ENCODE measurements at places on chromosomes 3 and 15.

GRCh38 chr3:58751882-58752567 lies 85.5 kb upstream of the FAM3D start:
- no peak for DNase-seq

DNA sequence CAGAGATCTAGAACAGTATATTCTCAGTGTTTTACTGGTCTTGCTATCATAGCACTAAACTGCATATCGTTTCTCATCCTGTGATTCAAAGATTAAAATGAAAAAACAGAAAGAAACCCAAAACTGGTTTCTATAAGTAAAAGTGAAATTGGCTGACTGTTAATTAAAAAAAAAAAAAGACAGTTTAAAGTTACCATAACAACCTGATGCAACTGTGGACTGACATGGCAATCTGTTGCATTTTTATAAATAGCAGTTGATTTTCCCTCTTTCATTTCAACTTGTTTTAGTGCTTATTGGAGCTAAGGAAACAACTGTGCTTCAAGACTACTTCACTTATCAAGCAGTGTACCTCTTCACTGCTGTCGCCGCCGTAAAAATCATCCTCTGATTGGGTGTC lies 186.6 kb downstream of the CFAP20DC start:
- DNase-seq = no peak

DNA sequence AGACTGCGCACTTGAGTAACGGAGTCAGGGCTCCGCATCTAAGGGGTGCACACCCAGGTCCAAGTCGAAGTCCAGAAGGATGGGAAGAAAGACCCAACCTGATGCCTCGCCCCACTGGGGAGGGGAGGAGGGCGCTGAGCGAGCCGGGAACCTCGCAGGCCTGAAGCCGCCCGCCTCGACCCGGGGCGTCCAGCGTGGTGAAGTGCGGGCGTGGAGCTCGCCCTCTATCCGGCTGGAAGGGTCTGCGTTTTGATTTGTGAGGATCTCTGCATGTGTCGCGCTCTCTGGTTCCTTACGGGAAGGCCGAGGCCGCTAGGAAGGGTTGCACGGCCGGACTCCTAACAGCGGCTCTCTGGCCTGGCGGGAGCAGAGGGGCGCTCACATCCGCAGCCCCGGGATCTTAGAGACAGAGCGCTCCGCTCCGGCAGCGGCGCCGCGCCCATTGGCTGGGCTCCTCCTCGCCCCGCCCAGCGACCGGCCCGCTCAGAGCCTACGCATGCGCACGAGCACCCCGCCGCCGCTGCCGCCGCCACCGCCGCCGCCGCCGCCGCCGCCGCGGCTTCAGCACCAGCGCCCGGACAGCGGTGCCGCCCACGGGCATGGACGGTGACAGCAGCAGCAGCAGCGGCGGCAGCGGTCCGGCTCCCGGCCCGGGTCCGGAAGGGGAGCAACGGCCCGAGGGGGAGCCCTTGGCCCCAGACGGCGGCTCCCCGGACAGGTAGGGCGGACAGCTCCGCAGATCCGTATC lies at the start of gene DISP2:
Gene DISP2, plus strand, starts transcription at position 497 of the 748 bp plus-strand sequence. Its CDS starts 103 bp downstream, at position 600.
- DNase-seq = peak; percentile 85

GRCh38 chr15:41281236-41281635 lies 50.2 kb downstream of the CHP1 start:
- no peak for DNase-seq

DNA sequence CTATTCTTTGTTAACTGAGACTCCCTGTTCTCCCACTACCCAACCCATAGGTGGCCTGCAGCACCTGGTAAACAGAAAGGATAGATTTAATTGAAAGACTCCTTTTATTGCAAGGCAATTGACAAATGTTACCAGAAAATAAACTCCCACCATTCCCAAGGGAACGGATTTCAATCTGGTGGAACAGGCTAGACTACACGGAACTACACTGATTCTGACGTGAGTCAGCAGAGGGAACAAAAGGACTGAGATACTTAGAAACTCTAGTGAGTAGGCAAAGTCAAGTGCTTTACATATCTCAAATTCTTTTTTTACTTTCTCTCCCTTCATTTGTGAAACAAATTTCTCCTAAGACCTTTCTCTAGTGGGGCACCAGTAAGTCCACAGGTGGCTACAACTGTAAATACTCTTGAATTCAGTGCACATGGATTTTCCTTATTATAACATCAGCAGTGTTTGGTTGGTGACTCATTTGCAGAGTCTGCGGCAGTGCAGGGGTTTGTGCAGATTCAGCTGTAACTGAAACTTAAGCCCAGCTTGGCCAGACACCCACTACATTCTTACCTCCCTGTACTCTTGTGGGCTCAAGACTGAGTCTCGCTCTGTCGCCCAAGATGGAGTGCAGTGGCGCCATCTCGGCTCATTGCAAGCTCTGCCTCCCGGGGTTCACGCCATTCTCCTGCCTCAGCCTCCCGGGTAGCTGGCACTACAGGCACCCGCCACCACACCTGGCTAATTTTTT lies 34.3 kb upstream of the PLSCR2 start:
- DNase-seq = no peak

- DNase-seq = no peak
Observed at GRCh38 chr3:183844606-183845005, 19.2 kb upstream of the MAP6D1 start.

DNA sequence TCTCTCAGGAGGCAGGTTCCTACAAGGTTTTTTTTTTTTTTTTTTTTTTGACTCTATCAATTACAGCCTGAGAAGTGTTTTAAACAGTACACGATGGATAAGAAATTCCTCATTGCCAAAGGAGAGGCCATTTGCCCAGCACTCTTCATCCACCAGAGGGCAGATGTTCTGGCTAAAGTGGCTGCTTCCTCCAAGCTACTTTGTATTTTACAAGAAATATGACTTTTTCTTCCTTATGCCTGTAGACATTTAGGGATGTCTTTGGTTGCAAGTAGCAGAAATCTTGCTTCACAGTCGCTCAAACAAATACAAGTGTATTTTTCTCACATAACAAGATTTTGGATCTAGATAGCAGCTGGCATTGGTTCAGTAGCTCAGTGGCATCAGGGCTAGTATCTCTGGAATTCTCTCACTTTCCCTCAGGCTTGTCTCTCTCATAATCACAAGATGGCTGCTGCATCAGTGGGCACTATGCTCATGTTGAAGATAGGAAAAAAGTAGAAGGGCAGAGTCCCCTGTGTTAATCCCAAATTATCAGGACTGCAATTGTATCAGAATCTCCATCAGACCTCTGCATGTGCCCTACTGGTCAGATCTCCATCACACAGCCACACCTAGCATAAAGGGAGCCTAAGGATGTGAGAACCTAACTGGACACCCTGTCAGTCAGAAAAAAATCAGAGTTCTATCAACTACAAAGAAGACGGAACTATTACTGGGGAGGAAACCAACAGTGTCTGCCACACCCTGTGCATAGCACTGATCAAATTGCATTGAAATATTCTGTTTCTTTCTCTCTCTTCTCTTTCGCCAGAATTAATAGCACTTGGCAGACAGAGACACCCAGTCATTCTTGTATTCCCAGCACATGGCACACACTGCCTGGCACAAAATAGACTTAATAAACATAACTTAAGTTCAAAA lies 138.9 kb upstream of the COL8A1 start:
- no peak for DNase-seq

GRCh38 chr3:86828751-86829150 lies 162.2 kb downstream of the VGLL3 start:
- no peak for DNase-seq
